T-cell (primary cell): ENCODE measurements at places on chromosomes 5 and 9.

GRCh38 chr9:138009016-138009802, 131.6 kb downstream of the CACNA1B start:
- DNase-seq, result no peak

DNA sequence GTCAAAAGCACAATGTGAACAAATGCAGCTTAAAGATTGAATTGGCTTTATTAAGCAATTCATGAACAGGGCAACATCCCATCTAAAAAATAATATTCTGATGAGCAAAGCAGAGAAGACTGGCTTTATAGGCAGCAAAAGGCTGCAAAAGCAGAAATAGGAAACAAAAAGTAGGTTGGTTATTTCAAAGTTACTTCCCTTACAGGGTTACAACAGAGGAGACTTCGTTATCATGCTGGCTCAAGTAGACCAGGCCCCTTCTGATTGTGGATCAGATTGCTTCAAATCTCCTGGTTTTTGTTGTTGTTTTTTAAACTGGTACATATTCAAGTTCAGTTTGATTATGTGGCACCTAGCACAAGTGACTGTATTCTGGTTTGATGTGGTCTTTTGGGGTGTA, 73.1 kb downstream of the MAN2A1 start:
- DNase-seq, result no peak

DNA sequence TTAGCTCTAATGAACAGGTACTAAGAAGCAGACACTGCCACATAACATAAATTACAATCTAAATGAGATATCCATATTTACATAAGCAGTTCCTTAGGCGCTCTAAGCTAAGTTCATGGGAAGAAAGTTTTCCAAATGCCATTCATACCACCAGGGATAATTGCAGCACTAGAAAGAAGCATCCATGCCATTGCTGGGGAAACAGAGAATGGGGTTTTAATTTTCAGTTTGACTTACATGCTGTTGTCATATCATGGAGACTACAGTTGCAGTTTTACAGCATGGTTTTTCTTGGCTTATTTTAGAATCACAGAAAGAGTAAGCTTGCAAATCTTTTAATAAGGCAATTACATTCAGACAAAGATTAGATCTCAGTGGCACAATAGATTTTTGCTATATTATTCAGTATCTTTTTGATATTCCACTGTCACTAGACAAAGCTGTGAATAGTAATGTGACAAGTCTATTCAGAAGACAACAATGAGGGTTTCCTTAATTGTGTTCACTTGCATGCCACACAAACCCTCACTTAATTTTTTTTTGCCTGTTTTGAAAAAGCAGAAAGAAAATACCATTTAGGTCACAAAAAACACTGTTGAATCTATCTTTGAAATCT, 108.4 kb upstream of the ELAVL2 start:
- DNase-seq, result no peak

GRCh38 chr9:15032860-15033259, 122.6 kb upstream of the FREM1 start:
- no peak for DNase-seq

DNA sequence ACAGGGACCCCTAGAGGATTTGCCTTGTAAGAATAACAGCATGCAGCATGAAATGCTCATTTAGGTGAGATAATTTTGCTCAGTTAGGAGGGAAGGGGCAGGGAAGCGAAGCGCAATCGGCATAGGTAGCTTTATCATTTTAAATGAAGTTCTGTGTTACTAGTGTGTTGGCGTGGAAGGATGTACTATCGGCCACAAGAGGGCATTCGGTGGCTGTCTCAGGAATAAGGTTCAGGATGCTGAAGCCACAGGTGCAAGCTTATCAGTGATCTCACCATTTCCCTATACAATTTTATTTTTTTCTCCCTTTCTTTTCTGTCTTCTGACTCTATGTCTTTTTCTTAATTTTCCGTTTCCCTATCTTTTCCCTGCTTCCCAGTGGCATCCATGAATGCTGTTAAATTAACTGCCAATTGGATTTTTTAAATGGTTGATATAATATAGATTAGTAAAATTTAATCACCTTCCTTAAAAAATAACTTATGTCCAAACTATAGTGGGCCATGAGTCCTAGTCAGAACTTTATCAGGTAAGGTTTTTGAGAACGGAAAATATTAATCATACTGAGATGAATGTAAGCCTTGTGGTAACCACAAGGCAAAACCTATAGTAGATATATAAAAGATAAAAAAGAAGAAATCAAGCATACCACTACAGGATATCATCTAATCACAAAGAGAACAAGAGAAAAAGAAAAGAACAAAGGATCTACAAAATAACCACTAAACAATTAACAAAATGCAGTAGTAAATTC, 1.2 kb upstream of the INSL6 start:
- DNase-seq, result peak; percentile 56

DNA sequence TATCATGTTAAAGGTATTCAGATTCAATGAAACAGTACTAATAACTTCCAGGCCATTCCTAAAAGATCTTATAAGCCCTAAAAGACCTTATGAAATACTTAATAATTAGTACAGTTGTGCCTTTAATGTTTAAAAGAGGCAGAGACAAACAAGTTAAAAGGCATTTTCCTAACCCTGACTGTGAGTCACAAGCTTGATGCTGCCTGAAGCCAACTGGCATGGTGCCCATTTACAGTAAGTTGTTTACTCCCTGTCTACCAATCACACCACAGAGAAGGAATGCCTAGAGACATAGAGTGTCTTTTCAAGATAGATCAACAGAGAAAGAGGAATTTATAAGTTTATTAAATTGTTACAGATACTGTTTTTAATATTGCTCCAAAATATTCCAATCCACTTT, 47.8 kb downstream of the NR3C1 start:
- peak; percentile 76 for DNase-seq

- DNase-seq, result no peak
Observed at GRCh38 chr5:159073026-159073425, 26.7 kb downstream of the EBF1 start.

GRCh38 chr5:173279166-173279565, 44.2 kb upstream of the NKX2-5 start:
- DNase-seq, result no peak

DNA sequence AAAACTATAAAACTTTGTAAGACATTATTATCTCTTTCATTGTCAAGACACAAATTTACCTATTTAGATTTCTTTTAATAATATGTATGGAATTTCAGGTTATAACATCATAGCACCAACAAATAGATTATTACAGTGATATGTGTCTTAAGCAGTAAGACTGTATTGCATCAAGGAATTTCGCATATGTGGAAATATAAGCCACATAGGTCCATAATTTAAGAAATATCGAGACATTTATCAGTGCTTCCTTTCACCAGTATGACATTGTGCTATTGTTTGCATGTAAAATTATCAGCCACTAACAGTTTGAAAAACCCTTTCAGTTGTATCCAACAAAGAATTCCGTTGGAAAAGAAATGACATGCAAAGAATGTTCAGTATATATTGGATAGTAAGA, 186.7 kb upstream of the RASA1 start:
- DNase-seq, result no peak

DNA sequence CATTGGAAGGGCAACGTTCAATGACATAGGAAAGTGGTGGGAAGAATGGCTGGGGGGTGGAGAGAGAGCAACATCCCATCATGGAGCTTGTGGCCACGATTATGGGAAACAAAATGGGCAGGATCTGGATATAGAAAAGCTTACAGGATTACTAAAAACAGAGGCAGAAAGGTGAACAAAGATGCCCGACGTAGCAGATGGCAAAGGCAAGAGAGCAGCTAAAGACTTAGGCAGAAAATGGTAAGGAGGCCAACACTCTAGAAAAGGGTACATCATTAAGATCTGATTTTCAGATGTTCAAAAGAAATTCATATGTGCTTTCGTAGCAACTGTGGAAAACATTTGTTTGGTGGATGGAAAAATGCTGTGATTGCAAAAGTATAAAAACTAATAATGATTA, 102.5 kb downstream of the OTULIN start:
- DNase-seq, result no peak

DNA sequence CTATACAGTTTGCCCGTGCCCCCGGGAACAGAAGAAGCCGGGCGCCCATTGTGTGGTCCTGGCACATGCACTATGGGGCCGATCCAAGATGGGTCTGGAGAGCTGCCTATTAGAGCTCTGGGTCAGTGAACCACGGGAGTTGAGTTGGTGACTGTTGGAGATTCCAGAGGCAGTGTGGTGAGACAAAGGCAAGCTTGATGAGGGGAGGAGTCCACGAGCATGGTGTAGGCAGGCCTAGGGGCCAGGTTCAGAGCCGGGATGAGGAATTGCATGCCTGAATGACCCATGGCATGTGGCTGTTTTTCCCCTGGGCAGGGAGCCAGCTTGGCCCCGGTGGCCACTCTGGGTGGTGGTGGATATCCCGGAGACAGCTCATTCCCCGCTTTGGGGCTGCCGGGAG, 84.4 kb upstream of the STC2 start:
- no peak for DNase-seq

- DNase-seq, result no peak
Observed at GRCh38 chr9:104934691-104935500, 6.9 kb upstream of the ABCA1 start.

DNA sequence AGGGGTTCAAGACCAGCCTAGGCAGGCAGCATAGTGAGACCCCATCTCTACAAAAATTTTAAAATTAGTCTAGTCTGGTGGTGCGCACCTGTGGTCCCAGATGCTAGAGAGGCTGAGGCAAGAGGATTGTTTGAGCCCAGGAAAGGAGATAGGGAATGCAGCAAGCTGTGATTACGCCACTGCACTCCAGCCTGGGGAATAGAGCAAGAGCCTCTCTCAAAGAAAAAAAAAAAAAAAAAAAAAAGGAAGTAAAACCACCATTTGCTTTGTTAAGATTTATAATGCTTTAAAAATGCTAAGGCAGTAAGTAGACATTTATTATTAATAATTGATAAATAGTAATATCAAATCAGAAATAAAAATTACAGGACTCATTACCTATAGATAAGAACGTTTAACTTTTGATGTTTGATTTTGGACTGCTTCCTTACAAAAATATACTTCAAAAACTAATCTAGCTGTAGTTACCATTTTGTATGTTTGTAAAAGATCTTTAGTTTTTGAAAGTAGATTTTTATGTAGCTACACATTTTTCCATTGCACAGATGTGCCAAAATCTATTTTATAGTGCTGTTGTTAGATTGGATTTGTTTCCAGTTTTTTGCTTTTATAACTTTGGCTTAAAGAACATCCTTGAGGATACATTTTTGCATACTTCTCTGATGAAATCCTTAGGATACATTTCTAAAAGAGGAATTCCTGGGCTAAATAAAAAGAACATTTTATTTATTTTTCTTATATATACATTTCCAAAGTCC, 86.4 kb downstream of the INIP start:
- DNase-seq, result no peak

DNA sequence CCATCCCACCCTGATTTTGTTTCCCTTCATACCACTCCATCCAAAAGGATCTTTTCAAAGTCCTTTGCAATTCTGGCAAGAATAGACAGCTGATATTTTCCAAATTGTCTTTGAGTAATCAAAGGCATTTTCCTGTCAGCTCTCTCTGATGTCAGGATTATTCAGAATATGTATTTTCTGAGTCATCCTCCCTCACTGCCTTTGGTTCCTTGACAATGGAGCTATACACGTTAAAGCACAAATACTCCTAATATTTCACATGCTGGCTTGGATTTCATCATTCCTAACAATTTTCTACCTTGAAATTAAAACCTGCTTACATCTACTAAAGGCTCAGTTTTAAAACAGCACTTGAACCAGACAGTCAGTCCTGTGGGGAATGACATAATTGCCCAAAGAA, 379.4 kb downstream of the GADD45G start:
- DNase-seq, result no peak

DNA sequence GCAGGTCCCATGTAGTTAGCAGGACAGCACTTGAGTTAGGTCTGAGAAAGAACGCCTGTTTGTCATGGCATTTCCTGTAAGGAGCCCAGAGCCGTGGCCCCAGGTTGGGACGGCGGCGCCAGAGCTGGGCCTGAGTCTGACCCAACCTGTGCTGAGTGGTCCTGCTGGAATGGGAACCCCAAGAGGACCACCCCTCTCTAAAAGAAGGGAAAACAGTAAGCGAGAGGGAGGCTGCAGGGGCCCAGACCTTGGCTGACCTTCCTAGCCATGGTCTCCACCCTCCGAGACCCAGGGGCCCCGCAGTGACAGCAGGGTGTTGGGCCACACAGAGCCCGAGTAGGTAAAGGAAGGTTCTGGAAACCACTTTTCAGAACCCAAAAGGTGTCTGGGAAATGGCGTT, 1.8 kb upstream of the LRRC14B start:
- DNase-seq, result no peak

DNA sequence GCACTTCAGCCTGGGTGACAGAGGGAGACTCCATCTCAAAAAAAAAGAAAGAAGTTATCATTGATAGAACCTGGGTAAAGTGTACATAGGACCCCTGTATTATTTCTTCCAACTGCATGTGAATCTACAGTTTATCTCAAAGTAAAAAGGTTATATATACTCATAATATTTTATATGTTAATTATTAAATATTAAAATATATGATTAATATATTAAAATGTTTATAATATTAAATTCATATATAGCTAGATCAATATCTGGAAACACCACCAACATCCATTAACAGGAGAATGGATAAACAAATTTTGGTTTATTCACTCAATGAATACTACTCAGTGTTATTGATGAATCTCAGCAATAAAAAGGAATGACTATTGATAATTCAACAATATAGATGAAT, 19.7 kb downstream of the C5orf15 start:
- DNase-seq, result no peak

GRCh38 chr5:150672237-150672883, 11.3 kb downstream of the MYOZ3 start:
- peak; percentile 29 for DNase-seq

DNA sequence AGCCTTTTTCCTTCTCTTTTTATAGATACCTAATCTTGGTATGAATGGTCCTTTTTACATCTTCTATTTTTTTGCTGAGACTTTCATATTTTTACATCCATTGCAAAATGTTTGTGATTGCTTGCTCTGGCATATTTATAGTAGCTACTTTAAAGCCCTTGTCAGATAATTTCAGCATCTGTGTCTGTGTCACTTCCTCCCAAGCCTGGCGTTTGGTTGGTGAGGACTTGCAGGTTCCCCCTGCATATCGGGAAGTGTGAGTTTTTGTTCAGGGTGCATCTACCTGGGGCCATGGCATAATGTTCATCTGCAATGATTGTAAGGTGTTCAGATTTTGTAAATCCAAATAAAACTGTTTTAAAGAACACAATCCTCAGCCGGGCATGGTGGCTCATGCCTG, 8.9 kb downstream of the FBXW5 start:
- no peak for DNase-seq

GRCh38 chr9:130200038-130200849, 28.0 kb downstream of the NCS1 start:
- no peak for DNase-seq

DNA sequence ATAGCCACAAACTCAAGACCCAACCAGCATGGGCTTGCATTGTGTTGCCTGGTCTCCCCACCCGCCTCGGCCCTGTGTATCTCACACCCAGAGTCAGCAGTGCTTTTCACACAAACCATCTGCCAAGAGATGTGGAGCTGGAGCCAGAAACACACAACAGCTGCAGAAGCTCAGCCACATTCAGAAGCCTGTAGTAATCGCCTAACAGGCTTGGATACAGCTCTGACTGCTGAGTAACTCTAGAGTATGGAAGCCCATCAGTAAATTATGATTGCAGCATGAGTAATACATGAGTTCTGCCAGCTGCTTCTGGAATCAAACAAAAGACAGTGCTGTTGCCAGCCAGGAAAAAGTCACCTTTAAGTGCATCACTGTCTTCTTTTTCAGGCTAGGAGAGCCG, 16.0 kb downstream of the TEK start:
- DNase-seq, result no peak
